Activated T-helper 17 cell treated with anti-CD3 and anti-CD28 coated beads, Interleukin-2, amount 50 U/mL, for 72 hours (primary cell): ENCODE measurements at places on chromosomes 5 and 9. TPM values are rescaled to one million over a fixed set of nuclear protein-coding genes. Genes with fewer than 3 reads are reported as not detected.

The AIF1L gene
- 1.7 TPM for total RNA-seq

The PITX1 gene
- total RNA-seq = not detected

The RETREG1 gene
- total RNA-seq = 8.4 TPM

The NFIB gene
- not detected for total RNA-seq

The HAND1 gene
- total RNA-seq = not detected

The FOXD4L4 gene
- total RNA-seq = 0.24 TPM

The SPATA31C1 gene
- total RNA-seq = not detected

The PDLIM4 gene
- total RNA-seq = not detected

The DDX46 gene
- 99.2 TPM for total RNA-seq

The FOXD4 gene
- 0.24 TPM for total RNA-seq

DNA sequence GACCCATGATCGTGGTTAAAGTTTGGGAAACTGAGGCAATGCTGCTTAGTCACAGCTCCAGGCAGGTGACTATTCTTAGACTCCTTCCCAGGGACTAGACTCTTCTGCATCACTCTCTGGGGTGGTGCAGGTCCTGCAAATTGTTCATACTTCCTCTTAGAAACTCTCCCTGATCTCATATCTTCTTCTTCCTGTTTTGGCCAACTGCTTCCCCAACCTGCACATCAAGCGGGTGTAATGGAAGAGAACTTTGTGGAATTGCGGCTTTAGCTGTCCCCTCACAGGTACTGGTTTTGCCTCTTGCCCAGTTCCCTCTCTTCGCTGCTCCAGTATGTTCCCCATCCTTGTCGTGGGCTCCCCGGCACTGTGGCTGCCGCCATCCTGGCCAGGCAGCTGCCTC is 111.5 kb upstream of the CTSL start:
- no peak for ATAC-seq

- ATAC-seq = no peak
Measured at GRCh38 chr9:3080951-3081350, 237.1 kb upstream of the PUM3 start.

DNA sequence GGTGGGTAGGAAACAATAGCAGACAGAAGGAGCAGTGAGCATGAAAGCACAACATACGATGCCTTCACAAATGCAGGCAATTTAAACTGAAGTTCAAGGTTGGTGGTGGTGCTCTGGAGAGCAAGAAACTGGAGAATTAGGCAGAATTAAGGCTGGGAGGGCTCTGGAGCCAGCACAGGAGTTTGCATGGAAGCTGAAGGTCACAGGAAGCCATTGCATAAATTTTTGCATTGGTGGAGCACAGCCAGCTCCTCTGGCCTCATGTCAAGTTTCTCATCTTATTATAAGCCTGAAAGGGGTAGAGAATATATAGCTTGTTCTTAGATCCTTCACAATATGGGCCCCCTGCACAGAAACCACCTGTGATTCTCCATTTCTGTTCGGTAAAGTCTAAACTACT is 207.4 kb downstream of the PAPPA start:
- ATAC-seq = no peak

DNA sequence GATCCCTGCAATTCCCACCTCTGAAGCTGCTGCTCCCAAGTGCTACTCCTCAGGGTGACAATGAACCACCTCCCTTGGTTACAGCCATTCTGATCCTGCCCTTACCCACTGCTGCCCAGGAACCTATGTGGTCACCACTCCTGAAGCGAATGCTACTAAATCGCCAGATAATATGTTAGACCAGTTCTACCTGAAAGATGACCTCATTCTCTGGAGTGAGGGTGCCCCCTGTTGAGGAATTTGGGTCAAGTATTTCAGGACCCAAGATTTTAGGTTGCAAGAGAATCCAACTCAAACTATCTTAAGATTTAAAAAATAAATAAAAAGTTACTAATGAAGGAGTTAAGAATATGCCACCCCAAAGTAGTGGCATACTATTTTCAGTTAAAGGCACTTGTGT is 5.8 kb upstream of the SNAPC3 start:
- no peak for ATAC-seq

DNA sequence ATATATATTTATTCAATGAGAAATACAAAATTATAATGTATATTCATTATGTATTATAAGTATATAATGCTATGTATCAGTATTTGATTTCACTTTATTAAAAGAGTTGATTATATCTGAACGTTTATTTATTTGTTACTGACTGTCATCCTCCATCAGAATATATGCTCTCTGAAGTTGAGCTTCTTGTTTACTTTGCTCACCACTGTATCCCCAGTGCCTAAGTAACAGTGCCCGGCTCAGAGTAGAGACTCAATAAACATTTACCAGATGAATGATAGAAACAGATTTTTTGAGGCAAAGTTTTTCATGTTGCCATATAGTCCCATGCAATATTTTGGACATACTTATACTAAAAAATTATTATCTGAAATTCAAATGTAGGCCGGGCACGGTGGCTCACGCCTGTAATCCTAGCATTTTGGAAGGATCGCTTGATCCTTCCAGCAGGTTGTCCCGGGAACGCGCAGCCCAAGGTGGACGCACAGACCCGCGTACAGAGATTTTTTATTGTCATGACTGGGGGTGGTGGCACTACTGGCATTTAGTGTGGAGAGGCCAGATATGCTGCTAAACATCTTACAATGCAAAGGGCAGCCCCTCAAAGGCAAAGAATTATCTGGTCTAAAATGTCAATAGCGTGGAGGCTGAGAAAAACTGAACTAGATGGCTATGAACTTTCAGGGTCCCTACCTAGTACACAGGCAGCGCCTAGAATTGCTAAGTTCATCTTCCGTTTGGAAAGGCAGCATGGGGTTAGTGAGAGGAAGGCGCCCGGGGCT is 761 bp upstream of the DNAJC25 start:
- peak; percentile 47 for ATAC-seq

GRCh38 chr9:77800924-77801551 is 152.9 kb upstream of the GNA14 start:
- ATAC-seq = peak; percentile 89

- no peak for ATAC-seq
Measured at GRCh38 chr5:44613936-44614335, 194.8 kb upstream of the MRPS30 start.

DNA sequence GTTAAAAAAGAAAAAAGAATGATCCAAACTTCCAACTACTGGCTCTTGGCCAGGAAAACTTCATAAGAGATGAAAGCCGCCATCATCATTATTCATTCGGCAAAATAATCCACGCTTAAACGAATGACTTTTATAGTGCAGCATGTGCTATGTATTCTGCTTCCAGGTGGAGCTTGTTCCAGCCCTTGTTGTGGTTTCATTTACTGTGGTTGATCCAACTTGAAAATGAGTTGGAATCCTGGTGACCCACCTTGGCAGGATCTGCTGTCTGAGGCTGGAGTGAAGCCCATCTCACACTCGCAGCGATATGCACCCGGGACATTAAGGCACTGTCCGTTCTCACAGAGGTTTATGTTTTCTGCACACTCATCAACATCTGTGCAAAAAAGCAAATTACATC is 209.6 kb downstream of the FBN2 start:
- ATAC-seq = no peak

DNA sequence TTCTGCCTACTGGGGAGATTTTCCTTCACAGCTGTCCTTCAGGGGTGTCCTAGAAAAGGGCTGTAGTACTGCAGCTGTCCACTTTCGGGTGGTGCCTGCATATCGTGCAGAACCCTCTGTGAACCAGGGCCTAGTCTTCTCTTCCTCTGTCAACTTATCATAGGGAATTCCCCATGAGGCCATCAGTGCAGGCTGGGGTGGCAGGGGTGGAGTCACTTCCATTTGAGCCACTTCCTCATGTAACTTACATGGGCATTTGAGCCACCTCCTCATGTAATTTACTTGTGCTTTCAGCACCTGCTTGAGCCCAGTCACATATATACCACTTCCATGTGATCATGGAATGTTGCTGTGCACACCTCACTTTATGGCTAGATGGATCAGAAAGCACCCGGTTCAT is 742.0 kb upstream of the RGMB start:
- no peak for ATAC-seq

DNA sequence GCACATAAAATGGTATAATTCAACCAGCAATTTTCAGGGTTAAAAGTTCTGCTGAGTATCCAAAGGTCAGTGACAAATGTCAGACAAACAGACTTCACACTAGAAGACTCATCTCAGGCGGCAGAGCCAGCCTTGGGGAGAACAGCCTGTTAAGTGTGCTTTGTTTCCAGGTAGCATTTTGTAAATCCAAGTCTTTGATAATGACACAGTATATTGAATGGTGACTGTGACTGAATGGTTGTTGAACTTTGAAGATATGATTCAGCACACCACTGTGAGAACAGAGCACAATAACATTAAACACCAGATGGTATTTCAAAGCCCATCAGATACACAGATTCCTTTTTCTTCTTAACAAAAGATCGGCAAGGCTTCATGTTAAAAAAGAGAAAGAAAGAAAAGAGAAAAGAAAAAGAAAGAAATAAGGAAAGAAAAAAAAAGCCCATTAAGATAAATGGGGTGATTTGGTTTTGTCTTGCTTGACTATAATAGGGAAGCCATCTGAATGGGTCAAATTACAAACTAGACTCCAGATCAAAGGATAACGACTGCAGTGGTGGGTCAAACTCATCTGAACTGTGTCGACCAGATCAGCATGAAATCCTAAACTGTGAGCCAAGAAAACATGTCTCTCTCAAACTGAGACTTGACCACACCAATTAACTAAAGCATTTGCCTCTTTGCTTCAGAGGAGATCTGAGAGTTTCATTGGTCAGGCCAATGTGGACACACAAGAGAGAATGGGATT is 313.0 kb upstream of the ZNF608 start:
- ATAC-seq = no peak

DNA sequence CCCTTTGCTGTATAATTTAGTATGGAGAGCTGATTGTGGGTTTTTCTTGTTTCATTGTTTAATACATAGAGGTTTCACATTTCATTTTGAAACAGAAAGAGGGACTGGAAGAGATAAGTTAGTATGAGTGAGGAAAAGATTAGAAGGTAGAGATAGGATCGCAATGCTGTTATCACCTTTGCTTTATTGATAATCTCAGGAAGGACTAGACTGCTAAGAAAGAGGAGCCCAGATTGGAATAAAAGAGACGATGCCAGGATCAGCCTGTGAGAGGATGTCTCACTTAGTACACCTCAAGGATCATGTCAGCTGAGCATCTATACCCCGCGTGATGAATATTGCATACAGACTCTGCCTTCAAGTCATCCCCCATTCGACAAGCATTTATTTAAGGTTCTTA is 178.0 kb upstream of the DMAC1 start:
- peak; percentile 2 for ATAC-seq

GRCh38 chr5:125085797-125086505 is 339.5 kb upstream of the ZNF608 start:
- ATAC-seq = no peak

DNA sequence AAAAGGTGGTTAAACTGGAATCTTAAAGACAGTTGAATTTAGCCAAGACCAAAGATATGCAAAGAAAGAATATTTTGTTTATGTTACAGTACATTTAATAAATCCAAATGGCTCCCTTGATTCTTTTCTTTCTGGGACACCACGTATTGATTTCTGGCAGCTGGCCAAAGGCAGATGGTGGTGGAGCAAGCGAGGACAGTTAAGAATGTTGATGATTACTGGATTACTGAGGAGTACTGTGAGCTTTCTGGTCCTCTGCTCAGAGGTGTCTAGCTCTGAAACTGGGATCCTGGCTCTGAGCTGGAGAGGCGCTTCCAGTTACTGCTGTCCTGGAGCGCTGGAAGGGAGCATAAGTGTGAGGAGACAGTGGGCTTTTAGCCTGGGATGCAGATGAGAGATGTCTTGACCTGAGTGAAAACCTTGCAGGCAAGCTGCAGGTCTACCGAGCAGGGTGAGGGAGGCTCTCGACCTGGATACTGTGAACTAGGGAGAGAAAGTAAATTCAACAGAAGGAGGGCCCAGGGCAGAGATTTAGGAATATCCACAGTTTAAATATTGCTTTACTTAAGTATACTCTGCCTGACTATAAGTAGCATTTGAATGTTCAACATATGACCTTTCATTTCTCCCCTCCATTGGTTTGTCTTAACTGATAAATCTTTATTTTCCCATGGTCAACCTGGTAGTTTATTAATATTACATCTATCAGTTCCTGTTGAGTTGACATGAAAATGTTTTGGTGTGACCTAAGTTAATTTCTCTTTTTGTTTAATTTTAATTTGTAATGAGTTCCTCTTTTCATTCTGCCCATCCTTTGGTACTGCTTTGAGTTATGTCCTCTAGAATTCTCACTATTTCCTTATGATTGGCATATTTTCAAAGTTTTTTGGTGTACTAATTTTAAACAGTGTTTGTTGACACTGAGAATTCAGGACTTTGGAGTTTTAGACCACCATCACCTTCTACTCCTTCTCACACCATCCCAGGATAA is 3.7 kb downstream of the SYK start:
- ATAC-seq = no peak

DNA sequence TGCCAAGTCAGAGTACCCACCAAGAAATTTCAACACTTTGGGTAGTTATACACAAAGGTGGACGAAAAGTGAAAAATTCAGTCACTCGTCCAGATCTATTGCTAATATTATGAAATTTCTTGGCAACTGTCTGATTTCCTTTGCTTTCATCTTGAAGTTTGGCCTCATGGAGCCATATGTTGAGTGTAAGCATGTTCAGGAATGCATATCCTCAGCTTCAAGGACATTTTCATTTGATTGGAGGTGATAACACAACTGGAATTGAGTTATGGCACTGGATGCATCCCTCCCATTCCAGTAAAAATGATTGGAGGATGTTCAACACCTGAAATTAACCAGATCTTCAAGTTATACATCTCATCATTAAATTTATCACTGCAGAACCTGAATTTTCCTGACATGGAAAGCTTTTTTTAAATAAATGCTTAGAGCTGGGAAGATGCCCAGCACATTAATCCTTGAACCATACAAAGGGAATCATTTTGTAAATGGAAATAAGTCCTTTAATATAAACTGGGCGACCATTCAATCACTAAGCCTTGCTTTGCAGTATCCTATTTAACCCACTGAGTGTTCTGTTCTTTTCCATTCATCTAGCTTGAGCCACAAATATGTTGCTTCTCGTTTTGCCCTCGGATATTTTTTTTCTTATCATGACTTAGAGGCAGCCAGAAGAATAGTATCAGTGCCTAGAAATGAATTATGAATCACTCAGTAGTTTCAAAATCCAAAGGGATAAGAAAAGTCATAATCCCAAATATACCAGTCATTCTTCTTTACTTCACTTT is 273.7 kb upstream of the PIK3R1 start:
- ATAC-seq = no peak
